Dermis blood vessel endothelial cell (primary cell): ENCODE measurements at places on chromosomes 13 and 19. TPM values are rescaled to one million over a fixed set of nuclear protein-coding genes. Genes with fewer than 3 reads are reported as not detected.

The OVOL3 gene
- not detected in 2 replicates for total RNA-seq

The ZNF560 gene
- total RNA-seq: 0.14 and 0.68 TPM in 2 replicates

The MBD3L1 gene
- total RNA-seq: not detected in 2 replicates

The KIR2DL1 gene
- total RNA-seq: not detected in 2 replicates

GRCh38 chr19:44757057-44757734, 8.7 kb downstream of the BCL3 start:
- DNase-seq: no peak
